NCI-H526 treated with DMSO at 0.1 percent for 48 hours (cell line): ENCODE measurements at places on chromosomes 11 and 22.

DNA sequence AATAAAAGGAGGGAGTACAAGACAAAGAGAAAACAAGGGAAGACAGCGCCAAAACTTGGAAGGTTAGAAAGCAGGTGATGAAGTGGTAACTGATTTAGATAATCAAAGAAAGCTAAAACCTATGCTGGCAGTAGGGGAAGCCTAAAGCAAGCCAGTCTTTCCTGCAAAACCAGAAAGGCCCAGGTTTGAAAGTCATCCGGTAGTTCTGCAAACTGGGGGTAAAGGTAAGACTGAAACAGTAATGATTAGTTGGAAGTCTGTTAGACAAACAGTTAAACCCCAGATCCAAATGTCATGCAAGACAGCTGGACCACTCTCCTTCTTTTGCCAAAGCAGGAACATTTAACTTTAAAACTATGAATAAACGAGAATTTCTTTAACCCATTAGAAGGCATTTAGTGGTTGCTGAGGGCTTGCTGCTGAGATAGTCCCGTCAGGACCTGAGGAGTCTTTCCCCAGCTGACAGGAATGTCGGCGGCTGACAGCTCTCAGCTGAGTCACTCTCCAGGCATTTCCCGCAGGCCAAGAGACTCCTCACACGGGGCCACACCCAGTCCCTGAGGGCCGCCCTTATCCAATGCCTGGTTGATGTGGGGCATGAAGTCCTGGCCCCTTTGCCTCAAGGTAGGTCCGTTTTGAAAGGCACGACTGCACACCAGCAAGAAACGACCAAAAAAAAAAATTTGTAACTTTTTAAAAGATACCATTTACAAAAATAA is 36.3 kb upstream of the CFAP300 start:
- no peak for DNase-seq

GRCh38 chr11:43580735-43581369 is 99.7 kb upstream of the HSD17B12 start:
- no peak for DNase-seq

GRCh38 chr22:24060375-24060788 is 49.3 kb downstream of the CABIN1 start:
- no peak for DNase-seq

GRCh38 chr11:46253258-46254132 is 24.0 kb upstream of the CREB3L1 start:
- no peak for DNase-seq

- DNase-seq: no peak
These were observed 250.8 kb upstream of the B3GAT1 start for GRCh38 chr11:134662629-134663360.

DNA sequence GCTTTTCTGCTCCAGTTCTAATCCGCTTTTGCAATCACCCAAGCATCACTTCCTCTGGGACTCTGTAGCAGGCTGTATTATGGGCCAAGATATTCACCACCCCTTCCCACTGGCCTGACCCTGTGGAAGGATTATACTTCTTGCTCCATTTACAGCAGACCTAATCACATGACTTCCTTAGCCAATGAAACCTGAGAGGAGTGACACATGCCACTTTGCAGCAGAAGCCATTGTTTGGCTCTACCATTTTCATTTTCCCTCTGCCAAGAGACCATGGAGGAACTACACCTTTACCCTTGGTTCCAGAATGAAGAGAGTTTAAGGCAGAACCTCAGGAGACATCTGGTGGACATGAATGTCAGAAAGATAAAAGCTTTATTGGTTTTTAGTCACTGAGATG is 134.9 kb upstream of the HSD17B12 start:
- DNase-seq: no peak

DNA sequence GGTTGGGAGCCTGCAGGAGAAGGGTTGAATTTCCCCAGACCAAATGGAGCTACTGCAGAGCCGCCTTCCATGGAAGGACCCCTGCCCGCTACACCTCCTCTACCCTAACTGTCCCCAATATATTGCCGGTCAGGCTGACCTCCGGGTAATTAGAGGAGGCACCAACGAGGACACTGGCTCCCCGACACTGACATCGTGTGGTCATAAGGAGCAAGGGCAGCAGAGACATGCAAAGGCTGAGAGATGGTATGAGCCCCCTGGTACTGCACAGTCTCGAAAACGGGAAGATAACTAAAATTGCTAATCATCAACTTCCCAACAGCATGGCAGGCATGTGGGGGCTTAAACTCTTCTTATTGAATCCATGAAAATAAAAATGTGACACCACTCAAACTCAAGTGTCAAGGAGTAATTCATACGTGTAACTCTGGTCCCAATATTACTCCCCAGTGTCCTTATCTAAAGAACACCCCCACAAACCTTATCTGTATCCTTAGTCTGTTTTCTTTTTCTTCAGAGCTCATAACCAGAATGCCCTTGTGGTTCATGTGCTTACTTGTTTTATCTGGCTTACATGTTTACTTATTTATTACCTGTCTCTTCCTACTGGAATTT is 4.4 kb downstream of the CAVIN3 start:
- DNase-seq: peak; percentile 14

GRCh38 chr11:75279273-75279672 is 38.7 kb downstream of the TPBGL start:
- DNase-seq: no peak

- no peak for DNase-seq
These were observed 13.3 kb downstream of the RBFOX2 start for GRCh38 chr22:36015155-36015810.

DNA sequence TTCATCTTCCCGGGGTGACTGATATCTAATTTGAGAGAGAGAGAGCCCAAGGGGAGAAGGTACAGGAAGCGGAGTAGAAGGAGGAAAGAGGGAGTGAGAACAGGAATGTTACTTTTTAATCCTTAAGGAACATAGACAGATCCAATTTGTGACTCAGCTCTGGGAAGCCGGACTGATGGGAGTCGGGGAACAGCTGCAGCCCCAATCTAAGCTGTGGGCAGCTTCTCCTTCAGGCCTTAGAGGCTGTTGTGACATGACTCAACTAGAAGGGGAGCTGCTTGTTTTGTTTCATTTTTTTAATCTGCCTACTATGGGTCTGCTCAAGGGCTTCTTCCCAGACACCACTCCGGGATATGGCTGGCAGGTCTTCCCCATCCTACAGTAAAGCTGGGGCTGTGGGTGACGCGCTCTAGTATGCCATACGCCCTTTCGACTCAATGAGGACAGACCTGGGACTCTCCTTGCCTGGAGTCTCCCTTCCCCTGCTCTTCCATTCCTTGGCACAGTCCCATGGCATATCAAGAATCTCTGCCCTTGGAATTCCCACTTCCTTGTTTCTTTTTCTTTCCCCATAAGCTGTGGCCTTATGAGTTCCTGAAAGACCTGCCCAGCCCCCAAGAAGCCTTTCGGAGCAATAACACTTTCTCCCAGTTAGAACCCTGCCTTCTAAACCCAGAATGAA is 103.3 kb upstream of the AKIP1 start:
- no peak for DNase-seq

DNA sequence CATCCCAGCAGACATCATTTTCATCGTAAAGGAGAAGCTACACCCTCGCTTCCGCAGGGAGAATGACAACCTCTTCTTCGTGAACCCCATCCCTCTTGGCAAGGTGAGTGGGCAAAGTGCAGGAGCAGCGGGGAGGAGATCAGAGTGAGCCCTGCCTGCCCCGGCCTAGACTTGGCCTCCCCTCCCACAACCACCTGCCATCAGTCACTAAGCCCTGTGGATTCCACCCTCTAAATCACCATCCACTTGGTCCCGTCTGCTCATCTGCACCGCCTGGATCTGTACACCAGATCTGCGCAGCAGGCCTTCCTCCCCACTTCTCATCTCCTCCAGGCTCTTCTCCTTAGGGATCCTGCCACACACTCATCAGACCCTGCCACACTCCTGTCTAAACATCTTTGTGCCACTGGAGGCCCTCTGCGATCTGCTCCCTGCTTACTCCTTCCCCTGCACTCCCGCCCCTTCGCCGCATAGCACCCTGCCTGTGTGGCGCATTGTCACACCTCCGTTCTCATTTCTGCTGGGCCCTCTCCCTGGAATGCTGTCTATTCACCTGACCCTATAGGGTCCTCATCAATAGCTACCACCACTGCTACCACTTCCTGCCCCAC is 14.2 kb downstream of the UCP2 start:
- DNase-seq: no peak

- DNase-seq: no peak
These were observed 110.3 kb upstream of the CLPB start for GRCh38 chr11:72544589-72544988.

- DNase-seq: peak; percentile 30
These were observed 32.6 kb downstream of the SHANK3 start for GRCh38 chr22:50705219-50705691.

GRCh38 chr22:17205432-17205831 is 13.8 kb downstream of the ADA2 start:
- no peak for DNase-seq

- DNase-seq: no peak
These were observed 58.8 kb upstream of the FADD start for GRCh38 chr11:70144262-70144661.

- DNase-seq: no peak
These were observed 5.8 kb downstream of the SLC22A9 start for GRCh38 chr11:63375434-63375833.

- DNase-seq: no peak
These were observed 1.9 kb downstream of the CD151 start for GRCh38 chr11:834371-835316.

GRCh38 chr11:87324817-87325489 is 287.2 kb downstream of the TMEM135 start:
- no peak for DNase-seq

DNA sequence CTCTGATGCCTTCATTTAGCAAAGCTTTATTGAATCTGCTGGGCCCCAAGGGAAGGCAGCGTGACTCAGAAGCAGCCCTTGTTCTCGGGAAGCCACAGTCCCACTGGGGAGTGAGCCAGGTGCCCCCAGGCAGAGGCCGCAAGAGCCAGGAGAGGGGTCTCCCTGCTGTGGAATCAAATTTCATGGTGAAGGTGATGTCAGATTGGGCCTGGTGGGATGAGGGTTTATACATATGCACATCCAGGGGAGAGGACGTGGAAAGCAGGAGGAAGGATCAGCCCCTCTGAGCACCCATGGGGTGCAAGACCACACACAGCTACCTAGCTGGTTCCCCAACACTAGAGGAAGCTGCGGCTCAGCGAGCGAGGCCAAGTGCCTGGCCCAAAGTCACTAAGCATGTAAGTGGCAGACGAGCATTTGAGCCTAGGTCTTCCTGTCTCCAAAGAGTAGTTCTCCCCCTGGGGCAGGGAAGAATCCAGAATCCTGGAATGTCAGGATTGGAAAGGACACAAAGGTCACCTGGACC is 2.0 kb downstream of the SYNGR1 start:
- DNase-seq: no peak

- no peak for DNase-seq
These were observed 728.0 kb downstream of the OPCML start for GRCh38 chr11:132804258-132804657.

GRCh38 chr11:94308024-94308423 is 3.6 kb downstream of the IZUMO1R start:
- no peak for DNase-seq

DNA sequence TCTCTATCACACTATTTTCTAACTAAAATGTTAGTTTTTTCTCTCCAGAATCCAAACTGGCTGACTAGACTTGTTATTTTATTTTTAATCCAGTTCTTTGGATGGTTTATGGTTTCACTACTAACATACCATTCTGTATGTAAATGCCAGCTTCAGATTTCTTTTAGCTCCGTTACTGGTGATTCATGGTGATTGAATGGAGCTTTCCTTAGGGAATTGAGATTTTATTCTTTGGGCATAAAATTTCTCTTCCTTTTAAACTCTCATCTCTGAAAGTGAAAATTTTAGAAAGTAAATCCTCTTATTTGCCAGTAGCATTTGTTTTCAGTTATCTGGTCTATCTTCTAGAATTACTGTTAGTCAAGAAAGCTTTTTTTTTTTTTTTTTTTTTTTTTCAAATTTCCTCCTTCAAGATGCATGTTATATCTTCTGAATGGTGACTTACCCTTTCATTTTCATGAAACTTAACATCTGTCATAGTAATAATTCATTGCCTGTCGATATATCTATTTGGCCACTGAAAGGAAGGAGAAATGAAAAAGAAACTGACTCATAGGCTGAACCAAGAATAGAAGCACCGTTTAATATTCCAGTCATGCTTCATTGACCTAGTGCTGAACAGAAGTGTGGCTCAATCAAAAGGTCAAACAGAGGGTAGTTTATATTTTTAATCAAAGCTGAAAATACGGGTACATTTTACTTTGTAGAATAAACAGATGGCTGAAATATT is 6.4 kb downstream of the ENDOD1 start:
- DNase-seq: no peak

- no peak for DNase-seq
These were observed 21.4 kb downstream of the UQCR10 start for GRCh38 chr22:29788339-29789279.

- DNase-seq: no peak
These were observed 308.7 kb downstream of the DDX10 start for GRCh38 chr11:108973402-108974162.

GRCh38 chr22:23840026-23840425 is 1.2 kb upstream of the DERL3 start:
- DNase-seq: no peak

DNA sequence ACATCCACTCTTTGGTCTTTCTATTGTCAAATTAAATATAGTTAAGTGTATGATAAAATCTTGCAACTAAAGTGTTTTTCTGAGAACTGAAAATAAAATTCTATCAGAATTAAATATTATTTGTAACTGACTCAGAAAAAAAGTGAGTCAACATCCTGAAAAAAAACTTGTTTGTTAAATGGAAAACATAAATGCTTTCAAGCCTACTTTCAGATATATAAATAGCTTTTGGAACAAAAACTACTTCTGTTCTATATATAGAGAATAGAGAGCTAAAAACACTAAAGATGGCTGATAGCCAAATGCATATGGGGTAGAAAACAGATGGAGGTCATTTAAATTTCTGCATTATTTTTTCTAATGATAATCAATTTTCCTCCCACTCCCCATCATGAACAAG is 61.8 kb downstream of the PIK3C2A start:
- no peak for DNase-seq

GRCh38 chr11:114501901-114502300 is 57.8 kb downstream of the NXPE1 start:
- no peak for DNase-seq

GRCh38 chr11:66317322-66317722 is 478 bp upstream of the CD248 start:
- no peak for DNase-seq

GRCh38 chr11:64146036-64146955 is 19.6 kb downstream of the MACROD1 start:
- DNase-seq: peak; percentile 25
